ENCODE measurements at places on chromosomes 5 and 9.

- DNase-seq = no peak
Measured at GRCh38 chr5:91928754-91929521, 545.8 kb upstream of the ARRDC3 start.

- DNase-seq = no peak
Measured at GRCh38 chr5:138506370-138507306, 36.4 kb downstream of the ETF1 start.

- DNase-seq = no peak
Measured at GRCh38 chr9:86771941-86772634, 175.2 kb downstream of the GAS1 start.

DNA sequence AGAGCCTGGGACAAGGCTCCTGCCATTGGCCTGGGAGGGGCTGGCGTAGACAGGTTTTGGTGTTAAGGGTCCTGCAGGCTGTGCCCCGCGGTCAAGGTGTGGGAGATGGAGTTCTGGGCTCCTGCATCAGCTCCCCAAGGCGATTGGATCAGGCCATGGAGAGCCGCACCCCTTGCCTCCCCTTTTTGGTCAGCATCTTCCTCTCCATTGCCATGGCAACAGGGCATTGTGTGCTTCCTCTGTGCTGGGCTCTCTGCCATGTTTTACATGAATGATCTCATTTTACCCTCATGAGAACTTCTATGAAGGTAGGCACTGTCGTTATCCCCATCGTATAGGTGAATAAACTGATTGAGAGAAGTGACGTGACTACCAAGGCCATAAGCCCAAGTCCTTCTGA, 344.3 kb upstream of the CLINT1 start:
- DNase-seq = no peak

DNA sequence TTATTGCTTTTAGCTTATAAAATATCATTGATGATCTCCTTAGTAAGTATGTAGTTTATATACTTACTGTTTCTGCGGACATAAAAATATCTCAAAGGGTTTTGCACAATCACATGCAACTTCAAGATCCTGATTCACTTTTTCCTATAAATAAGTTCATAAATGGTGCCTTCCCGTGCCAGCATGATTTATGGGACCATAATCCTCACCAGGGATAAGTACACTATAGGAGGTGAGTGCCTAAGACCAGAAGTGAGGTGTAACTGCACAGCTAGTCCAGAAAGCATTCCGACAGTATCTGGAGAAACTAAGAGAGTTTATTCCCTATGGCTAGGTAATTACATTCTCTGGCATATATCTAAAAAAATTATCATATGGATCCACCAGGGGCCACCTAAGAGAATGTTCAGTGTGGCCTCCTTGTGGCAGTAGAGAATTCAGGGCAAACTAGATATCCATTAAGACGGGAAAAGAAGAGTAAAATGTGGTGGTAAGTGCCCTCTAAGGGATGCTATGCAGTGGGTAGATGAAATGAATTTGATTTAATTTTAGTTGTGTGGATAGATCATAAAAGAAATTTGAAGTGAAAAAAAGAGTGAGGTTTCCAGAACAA, 402.5 kb upstream of the SLC24A2 start:
- no peak for DNase-seq

GRCh38 chr5:156591631-156592030, 258.5 kb upstream of the PPP1R2B start:
- no peak for DNase-seq

GRCh38 chr5:81763294-81763928, 12.5 kb upstream of the SSBP2 start:
- no peak for DNase-seq

DNA sequence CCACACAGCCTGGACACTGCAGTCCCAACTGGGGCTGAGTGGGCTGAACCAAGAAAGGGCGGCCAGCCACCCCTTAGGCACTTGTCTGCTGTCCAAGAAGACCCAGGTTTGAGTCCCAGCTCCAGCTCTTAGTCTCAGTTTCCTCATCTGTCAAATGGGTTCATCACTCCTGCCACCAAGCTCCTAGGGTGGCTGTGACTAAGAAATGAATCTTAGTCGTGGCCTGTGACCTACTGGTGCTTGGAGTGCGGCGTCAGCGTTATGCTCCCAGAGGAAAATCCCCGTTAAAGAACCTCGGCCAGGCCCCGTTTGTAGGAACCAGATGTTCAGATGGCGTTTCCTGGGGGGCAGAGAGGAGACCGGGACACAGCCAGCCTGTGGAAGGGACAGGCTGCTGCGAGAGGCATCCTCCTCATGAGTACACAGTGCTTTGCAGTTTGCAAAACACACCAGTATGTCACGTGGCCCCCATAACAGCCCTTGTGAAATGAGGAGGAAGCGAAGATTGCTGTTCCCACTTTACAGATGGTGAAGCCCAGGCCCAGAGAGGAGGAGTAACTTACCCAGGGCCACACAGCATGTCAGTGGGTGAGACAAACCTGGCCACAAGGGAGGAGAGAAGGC, 3.3 kb downstream of the FIBCD1 start:
- DNase-seq = no peak

DNA sequence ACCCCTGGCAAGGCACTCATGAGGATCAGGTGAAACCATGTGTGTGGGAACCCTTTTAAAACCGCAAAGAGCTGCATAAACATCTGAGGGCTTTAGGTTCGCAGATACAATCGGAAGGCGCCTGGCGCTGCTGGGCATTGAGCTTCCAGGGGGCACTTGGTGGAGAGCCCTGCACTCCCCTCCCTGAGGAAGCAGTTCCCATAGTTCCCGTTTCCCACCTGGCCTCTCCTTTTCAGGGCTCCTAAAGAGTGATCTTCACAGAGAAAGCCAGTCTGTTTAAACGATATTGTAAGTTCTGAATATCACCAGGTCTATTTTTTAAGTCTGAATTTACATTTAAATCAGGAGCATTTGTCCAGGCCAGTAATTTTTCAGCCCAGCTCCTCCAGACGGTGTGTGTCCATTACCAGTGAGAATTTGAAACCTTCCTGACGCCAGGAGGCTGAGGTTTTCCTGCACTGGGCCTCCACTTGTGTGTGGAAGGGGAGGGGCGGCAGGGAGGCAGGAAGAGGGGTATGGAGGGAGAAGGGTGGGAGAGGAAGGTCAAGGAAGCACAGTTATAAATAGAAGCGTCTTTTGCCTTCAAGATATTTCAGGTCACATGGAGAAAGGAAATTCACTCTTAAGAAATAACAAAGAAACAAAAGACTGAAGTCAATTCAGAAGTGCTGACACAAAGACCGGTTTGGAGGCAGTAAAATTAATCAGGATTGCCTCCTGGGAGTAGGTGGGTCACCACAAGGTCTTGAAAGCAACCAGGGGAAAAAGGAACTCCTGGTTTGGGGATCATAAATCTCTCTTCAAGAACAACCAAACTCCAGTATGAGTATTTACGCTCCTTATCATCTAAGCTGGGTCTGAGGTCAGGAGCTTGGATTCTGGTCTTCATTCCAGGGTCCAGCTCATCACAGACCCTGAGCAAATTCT, 14.3 kb upstream of the MGAT1 start:
- no peak for DNase-seq

GRCh38 chr5:149129181-149129580, 12.1 kb upstream of the ABLIM3 start:
- no peak for DNase-seq

- no peak for DNase-seq
Measured at GRCh38 chr9:125370786-125371185, 109.2 kb downstream of the GAPVD1 start.

DNA sequence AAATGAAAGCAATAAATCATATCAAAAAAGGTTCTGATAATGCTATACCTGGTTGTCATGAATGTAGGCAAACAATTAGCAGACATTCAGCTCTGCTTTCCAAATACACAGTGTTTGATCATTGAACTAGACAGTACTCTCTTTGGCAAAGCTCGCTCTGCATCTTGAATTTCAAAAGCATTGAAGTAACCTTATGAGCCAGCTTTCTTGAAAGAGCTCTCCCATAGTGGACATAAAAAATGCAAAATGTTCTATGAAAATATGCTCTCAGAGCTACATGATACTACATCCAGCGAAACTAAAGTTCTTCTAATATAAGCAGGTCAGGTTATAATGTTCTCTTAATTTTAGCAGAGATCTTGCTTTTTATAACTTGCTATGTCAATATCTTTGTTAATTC, 533.4 kb downstream of the CSNK1G3 start:
- no peak for DNase-seq

- no peak for DNase-seq
Measured at GRCh38 chr5:14810928-14811572, 60.5 kb downstream of the ANKH start.

DNA sequence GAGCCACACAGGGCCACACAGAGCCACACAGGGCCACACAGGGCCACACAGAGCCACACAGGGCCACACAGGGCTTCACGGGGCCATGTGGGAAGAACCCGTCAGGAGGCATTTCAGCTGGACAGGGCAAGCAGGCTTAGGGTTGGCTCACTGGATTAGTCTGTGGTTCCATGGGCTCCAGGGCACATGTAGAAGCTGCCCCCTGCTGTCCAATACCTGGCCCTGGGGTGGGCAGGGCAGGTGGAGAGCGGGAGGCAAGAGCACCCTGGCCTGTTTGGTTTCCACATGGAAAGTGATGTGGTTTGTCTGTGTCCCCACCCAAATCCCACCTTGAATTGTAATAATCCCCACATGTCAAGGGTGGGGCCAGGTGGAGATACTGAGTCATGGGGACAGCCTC, 16.4 kb upstream of the LPCAT1 start:
- no peak for DNase-seq

DNA sequence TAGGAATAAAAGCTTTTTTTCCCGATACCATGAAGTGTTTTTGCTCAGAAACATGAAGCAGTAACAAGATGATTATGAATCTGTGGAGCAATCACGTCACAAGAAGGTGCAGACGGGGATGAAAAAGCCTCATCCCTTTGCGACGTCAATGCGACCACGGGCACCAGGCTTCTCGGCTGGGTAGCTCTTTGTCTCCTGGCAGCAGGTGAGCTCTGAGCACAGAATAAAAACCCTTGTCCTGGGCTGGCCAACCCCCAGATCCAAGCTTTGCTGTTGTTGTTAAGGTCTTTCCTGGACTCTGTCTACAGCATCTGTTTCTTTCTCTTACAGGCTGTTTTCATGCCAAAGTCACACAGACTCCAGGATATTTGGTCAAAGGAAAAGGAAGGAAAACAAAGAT, 113.8 kb downstream of the ANKRD18B start:
- DNase-seq = no peak

DNA sequence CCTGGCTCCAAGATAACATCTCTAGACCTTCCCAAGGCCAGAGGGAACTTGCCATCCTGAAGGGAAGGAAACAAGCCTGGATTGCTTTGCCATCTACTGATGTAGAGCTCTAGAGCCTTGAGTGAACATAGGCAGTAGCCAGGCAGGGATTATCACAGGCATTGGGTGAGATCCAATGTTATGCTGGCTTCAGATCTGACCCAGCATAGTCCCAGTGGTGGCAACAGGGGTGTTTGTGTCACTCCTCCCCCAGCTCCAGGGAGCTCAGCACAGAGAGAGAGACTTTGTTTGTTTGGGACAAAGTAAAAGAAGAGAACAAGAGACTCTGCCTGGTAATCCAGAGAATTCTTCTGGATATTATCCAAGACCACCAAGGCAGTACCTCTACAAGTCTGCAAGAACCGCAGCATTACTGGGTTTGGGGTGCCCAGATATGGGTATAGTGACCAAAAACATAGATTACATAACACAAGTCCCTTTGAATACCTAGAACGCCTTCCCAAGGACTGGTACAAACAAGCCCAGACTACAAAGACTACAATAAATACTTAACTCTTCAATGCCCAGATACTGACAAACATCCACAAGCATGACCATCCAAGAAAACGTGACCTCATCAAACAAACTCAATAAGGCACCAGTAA, 137.6 kb upstream of the DAPK1 start:
- no peak for DNase-seq

GRCh38 chr5:122713041-122713440, 61.8 kb upstream of the SNX2 start:
- no peak for DNase-seq

DNA sequence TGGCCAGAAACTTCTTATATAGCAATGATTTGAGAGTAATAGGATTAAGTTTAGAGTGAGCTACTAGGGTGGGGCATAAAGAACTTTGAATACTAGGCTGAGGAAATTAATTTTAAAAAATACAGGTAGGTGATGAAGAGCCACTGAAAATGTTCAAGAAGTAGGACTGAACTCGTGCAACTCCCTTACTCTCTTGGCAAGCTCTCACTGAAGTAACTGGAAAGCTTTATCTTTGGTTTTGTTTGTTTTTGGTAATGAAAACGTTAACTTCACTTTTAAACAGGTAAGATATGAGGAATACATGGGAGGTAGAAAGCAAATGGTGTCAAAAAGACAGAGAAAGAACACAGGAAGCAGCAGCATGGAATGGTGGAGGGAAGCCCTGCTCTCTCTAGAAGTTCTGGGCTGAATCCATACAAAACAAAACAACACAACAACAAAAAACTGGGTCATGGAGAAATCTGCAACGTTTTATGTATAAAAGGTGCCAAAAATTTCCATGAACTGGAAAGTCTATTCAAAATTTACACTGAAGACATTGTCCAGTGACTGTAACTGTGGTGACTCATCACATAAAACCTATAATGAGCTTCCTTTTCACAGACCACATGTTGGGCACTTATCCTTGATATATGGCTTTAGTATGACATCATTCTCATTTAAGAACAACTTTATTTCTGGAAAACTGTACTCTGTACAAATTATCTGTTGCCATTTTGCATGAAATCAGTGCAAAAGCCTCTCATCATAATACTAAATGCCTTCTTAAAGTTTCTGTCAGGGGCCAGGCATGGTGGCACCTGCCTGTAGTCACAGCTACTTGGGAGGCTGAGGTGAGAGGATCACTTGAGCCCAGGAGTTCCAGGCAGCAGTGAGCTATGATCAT, 91.2 kb upstream of the CHD1 start:
- DNase-seq = no peak

- no peak for DNase-seq
Measured at GRCh38 chr5:142498298-142498697, 173.5 kb upstream of the SPRY4 start.

DNA sequence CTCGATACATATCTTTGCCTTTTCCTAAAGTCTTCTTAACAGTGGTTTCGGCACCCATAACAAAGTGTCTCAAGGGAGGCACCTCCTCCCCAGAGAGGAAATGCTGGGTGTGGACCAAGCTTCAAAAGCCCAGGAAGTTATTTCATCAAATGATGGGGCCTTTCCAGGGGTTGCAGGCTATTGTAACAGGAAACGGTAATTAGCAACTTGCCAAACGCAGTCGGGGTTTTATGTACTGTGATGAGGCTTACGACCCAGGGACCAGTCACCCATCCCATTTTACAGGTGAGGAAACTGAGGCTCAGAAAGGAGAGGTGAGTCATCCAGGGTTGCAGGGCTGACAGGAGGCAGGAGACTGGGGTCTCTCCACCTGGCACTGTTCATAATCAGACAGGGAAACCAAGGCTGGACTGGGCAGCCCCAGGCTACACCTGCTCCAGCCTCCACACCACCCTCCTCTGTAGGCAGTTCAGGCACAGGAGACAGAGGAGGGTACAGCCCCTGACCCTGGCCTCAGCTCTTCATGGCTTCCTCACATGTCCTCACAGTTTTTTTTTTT, 30.0 kb upstream of the SUSD3 start:
- DNase-seq = no peak

GRCh38 chr5:114360357-114360756, 1.5 kb upstream of the KCNN2 start:
- DNase-seq = no peak
